ENCODE measurements at places on chromosomes 16 and 17. TPM values are rescaled to one million over a fixed set of nuclear protein-coding genes. Genes with fewer than 3 reads are reported as not detected.

DNA sequence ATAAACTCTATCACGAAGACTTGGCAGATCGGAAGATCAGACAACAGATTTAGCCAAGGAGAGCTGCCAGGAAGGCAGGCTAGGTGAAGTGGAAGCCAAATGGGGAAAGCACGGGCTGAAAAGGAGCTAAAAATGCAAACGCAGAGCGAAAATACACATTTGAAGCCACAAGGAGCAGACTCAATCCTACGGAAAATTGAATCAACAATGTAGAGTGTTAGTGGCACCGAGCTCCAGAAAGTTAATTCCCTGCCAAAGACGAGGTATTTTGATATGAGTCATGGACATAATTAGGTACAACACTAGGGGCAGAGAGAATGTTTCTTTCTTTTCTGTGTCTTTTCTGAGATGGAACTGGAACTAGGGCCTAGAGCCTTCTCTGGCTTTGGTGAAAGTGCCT is 20.7 kb downstream of the GSG1L start:
- DNase-seq, result no peak

DNA sequence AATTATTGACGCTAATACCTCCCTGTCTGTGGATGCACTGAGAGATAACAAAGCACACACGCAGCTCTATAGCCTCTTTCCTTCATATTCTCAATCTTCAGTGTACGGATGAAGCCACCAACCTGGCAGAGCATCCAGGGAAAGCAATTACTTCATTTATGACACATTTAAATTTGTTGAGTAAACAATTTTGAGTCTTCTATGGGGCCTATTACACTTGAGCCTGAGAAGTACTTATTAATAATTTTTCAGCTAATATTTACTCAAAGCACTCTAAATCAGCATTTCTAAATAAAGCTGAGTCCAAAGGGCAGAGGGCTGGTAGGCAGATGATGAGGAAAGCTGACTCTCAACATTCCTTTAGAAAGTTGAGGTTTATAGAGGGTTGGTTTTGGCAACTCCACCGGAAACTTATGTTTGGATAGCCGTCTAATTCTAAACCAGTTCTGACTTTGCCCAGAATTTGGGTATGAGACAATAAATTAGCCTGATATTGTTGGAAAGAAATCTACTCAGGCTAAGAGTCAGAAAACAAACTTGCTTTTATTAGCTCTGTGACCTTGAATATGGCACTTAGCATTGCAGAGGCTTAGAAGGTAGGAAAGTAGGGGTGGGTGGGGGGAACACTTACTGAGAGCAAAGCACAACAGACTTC is 643.5 kb downstream of the CDH11 start:
- DNase-seq, result no peak

GRCh38 chr17:32187271-32187670 is 45.0 kb downstream of the RHOT1 start:
- DNase-seq, result no peak

DNA sequence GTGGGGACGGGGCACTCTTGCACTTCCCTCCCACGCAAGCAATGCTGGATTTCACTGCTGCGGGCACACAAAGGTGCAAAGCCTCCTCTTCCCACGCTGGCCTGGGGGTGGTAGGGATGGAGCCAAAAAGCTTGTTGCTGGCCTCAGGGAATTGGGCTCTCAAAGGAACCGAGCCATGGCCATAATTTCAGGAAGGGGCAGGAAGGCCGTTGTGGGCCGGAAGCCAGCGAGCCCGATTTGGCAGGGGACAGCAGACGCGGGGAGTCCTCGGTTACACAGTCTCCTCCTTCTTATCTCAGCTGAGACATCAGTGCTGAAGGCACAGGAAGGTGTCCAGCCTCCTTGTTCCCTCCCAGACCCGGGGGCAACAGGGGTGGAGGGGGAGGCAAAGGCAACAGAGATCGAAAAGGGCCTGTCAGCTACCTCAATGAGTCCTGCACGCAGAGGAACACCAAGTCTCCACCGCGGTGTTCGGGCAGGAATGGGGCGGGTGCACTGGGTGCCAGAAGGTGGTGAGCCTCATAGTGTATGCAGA is 59.5 kb downstream of the SLFN11 start:
- no peak for DNase-seq

DNA sequence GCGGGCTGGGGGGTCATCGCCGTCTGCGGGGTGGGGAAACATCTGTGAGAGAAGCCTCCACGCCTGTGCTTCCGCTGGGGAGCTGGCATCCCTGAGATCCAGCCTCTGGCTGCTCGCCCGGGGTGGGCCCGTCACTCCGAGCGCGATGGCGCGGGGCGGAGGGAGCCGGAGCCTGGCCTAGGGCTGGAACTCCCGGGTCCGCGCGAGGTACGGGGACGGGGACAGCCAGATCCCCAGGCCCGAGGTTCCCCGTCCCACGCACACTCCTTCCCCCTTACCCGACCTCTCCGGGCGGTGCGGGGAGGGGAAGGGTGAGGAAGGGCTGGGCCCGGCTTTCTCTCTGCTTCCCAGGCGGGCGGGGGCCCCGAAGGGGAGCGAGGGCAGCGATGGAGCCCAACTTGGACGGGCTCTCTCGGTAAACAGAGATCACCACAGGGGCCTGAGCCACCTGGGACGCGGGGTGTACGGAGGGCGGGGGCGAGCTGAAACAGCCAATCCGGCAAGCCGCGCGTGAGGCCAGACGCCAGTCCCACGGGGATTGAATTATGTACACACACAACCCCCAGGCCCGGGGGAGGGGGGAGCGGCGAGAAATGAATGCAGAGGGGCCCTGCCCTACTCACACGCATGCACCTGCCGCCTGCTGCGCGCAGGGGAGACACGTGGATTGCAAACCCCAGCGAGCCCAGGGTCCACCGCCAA is at the start of gene SLC16A11:
TSS of gene SLC16A11 (minus strand) at position 596 of the 702 bp plus-strand sequence. CDS start at position 17, 579 bp downstream.
- DNase-seq, result no peak

DNA sequence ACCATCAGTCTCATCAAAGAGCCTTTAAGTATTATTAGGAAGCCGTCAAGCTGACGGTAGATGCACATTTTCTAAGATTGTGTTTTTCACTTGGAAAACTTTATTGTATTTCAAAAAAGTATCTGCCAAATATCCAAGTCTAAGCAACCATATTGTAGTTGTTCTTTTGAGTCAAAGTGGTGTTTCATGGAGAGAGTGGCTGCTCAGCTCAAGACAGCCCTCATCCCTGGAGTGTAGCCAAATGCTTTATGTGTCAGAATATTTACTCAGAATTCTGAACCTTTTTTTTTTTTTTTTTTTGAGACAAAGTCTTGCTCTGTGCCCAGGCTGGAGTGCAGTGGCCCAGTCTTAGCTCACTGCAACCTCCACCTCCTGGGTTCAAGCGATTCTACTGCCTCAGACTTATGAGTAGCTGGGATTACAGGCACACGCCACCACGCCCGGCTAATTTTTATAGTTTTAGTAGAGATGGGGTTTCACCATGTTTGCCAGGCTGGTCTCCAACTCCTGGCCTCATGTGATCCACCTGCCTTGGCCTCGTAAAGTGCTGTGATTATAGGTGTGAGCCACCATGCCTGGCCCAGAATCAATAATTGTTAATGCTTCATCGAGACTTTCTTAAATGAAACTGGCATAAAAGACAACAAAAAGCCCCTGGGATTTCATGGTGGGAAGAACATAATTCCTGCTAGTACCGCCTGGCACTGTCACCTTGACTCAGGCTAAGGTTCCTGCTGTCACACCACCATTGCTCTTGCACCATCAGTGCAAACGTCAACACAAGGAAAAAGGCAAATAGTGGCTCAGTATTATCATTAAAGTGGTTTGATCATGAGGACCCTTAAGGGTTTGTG is 45.5 kb downstream of the PRKCA start:
- no peak for DNase-seq

- DNase-seq, result no peak
Observed at GRCh38 chr16:85159179-85159980, 47.1 kb upstream of the CIBAR2 start.

- DNase-seq, result no peak
Observed at GRCh38 chr16:52405441-52405840, 141.5 kb downstream of the TOX3 start.

The MYO1D gene
- total RNA-seq, result 38.0 TPM

GRCh38 chr17:73301369-73301768 is 10.4 kb downstream of the CDC42EP4 start:
- no peak for DNase-seq

The PIRT gene
- total RNA-seq, result not detected

The TBX6 gene
- 0.84 TPM for total RNA-seq

- DNase-seq, result peak; percentile 46
Observed at GRCh38 chr17:81923302-81924260, 4.0 kb downstream of the MAFG start.

The KRT20 gene
- not detected for total RNA-seq

- DNase-seq, result no peak
Observed at GRCh38 chr16:53045341-53046220, 7.1 kb downstream of the CHD9NB start.

DNA sequence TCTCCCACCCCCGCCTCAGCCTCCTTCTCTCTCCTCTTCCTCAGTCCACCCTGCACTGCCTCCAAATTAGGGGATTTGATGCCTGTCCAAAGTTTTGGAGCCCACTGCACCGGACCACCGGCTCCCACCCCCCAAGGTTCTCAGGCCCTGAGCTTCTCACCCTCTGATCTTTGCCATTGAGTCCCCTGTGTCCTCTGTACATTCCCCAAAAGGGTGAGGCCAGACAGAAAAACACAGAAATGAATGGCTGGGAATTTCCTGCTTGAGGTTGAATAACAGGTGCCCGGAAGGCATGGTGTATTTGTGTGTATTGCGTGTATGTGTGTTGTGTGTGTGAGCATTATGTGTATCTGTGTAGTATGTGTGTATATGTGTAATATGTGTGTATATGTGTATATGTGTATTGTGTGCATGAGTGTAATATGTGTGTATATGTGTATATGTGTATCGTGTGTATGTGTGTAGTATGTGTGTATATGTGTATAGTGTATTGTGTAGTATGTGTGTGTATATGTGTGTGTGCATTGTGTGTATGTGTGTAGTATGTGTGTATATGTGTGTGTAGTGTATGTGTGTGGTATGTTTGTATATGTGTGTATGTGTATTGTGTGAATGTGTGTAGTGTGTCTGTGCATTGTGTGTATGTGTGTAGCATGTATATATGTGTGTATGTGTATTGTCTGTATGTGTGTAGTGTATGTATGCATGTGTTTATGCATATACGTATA is 16.0 kb upstream of the CCL17 start:
- no peak for DNase-seq

GRCh38 chr17:1286379-1287106 is 7.1 kb downstream of the TRARG1 start:
- DNase-seq, result no peak

DNA sequence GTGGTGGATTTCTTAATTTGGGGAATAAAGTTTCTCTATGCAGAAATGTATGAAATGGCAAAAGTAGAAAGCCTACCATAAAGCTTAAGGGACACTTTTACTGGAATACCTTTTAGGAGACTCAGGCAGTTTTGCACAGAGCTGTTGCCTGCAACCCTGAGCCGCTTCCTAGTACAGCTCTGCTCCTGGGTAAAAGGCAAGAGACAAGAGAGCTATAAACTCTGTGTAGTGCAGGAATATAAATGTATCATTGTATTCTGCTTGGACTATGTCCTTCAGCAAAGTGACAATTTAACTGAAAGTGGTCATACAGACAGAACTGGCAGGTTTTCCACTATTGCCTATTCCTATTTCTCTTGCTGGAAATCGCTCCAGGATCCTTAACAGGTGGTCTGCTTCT is 65.3 kb upstream of the MYOCD start:
- no peak for DNase-seq

The CCDC102A gene
- 21.4 TPM for total RNA-seq

The CDH1 gene
- 21.6 TPM for total RNA-seq

DNA sequence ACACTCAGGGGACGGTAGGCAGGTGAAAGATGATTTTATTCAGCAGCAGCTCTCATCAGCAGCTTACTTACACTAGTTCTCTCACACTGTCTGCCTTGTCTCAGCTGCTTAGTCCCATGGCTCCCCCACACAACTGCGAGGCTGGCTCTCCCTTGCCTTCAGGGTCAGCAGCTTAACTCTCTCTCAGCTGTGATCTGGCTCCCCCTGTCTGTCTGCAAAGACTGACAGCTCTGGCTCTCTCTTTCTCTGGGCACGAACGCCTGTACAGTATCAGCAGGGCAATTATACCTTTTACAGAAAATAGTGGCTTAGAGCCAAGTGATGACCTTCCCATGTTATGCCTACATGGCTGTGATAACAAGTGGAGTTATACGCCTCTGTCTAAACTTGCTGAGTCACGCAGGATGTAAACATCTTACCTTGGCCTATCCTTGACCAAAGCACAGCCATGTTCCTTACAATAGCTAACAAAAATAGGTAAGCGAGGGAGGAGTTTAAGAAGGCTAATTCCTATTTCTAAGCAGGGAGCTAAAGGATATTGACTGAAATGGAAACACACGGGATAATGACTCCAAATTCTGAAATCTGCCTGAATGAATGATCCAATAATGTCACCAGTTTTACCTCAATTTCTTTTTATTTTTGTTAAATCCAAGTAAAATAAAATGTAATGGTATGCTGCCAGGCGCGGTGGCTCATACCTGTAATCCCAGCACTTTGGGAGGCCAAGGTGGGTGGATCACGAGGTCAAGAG is 1.1 kb upstream of the NDUFAB1 start:
- no peak for DNase-seq

DNA sequence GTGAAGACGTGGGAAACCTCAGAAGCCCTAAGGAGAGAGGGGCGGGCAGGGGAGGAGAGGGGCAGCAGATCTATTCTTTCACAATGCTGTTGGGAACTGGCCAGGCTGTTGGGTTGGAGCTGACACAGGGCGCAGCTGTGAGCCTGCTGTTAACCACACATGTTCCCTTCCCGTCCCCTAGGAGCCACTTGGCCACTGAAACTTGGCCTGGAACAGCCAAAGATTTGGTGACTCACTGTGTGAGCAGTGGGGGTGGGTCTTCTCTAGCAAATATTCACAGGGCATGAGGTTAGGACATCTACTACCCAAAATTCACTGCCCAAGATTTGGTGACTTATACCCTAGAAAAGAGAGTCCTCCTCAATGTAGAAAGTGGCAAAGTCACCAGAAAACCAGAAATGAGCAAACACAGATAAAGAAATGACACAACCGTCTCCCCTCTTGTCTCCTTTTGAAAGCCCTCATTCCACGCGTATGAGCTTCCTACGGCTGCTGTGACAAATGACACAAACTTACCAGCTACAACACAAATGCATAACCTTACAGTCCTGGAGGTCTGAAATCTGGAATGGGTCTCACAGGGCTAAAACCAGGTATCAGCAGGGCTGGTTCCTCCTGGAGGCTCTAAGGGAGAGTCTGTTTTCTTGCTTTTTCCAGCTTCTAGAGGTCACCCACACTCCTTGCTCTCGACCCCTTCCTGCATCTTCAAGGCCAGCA is 6.3 kb downstream of the TBC1D16 start:
- DNase-seq, result peak; percentile 89
